ENCODE measurements at places on chromosomes 4 and X.
A peak's percentile ranks its signal among the peaks of the same experiment; 100 is the strongest.

DNA sequence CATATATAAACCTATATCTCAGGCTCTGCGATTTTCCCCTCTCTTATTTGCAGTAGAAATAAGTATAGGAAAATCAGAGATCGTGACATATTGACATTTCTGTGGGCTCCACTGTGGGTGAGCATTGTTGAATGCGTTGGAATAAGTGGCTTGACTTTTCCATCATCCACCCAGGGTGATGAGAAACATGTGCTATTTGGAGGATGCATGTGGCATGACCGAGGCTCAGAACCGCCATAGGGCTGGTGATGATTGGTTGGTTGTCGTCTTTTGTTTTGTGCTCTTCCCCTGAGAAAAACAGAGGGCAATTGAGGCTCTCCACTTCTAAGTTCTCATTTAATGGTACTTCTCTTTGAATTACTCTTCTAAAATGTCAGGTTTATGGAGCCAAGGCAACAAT is 140.1 kb downstream of the MXRA5 start:
- no peak for DNase-seq

DNA sequence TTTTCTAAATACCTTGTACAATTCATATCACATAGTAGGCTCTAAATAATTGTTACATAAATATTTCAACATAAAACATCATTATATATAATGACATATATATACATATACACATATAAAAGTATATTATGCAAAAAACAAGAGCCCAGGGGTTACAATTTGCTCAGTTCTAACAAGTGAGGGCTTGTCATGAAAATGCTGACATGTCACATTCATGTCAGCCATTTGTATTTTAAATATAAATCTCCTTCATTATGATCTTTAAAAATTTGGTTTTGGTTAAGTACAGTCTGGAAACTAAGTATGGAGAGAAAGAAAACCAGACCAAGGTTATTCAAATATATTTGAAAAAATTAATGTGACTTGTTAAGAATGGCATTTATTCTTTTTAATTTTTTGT is 2745.4 kb downstream of the PCDH7 start:
- DNase-seq: no peak

GRCh38 chrX:69759921-69760625 is 144.2 kb downstream of the EDA start:
- no peak for DNase-seq

GRCh38 chrX:103187953-103188475 is 26.9 kb upstream of the BEX4 start:
- peak; percentile 2 for DNase-seq

DNA sequence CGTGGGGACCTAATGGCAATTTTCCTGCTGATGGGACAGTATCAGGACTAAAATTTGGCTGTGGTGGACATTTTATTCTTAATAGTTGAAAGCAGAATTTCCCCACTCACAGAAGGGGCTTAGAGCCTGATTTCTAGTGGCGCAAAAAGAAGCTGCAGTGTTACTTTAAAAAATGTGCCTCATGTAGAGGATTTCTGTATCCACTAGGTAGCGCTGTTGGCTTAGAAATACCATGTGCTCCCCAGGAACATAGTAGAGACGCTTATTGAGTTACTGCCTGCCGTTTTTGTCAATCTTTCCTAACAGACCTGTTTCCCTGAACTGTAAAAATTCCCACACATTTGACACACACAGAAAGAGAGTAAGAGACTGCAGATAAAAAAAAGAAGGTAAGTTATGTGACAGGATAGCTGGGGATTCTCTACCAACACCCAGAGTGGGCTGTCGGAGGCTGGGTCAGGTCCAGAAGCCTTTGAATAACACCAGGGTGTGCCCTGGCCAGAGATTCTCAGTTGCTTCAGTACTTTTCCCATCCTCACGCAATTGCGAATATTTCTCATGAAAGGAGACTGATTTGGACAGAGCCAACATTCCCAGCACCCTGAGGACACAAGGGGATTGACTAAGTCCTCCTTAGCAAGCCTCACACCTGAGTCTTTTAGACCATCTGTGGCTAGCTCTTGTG is 88.4 kb downstream of the ZXDA start:
- DNase-seq: peak; percentile 16

- no peak for DNase-seq
Observed at GRCh38 chr4:89599026-89599425, 237.9 kb downstream of the SNCA start.

DNA sequence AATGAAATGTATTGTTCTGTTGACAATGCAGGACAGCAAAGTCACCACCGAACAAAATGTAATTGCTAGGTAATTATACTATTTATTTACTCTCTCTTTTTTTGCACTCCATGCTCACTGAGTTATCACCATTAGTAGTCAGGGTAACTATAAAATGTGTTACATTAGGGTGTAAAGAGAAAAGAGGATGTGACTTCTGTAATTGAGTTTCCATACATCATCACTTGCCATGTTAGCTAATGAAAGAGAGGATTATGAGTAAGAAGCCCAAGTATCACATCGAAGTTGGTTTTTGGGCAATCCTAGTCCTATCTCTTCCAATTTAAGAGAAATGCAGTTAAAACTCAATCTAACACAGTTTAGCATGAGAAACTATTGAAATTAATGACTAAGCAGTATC is 7.6 kb downstream of the ZXDA start:
- no peak for DNase-seq

DNA sequence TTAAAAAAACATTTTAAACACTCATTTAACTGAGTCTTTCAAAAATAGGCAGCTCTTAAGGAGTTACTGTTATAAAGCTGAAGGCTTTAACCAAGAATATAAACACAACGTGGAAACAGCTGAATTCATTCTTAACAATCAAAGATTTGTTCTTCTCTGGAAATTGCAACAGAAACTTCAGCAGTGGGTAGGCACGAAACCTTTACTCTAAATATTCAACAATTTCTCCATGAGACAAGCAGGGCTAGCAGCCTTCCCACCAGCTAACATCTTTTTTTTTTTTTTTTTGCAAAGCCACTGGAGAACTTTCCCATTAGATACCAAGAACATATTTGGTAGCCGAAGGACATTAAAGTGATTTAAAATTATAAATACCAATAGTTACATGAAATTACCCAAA is 78.2 kb upstream of the PRSS48 start:
- no peak for DNase-seq

DNA sequence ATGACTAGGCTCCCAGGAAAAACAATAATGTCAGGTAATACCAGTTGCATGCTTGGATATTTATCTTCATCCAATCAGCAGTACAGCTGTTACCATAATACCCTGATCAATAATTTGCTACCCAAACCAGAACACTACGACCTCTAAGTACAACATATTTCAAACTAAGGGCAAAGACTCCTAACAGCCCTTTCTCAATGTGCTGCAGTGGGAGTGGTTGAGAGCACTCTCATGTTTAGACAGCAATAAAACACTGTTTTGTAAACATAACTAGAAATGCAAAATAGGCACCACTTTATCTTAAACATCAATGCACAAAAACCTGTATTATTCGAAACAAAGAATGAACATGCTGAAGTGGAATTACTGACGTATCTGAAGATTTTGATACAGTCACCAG is 28.9 kb downstream of the PPARGC1A start:
- DNase-seq: no peak

- peak; percentile 16 for DNase-seq
Observed at GRCh38 chr4:141180991-141181761, 39.5 kb upstream of the ZNF330 start.

DNA sequence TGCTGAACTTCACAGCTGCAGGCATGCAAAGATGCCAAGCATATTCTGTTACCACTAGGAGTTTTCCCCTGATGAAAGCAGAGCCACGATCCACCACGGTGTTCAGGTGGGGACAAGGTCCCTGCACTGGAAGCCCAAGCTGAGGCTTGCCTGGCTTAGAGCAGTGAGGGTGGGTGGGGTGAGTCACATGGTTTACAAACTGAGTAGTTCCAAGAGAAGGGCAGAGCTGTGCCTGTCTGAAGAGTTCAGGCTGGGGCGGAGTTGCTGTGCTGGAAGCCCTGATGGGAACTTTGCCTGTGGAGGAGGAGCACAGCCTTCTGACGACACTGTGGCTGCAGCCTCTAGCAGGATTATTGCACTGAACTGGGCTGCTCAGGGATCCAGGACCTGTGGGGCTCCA is 45.5 kb downstream of the FAM9B start:
- peak; percentile 23 for DNase-seq

GRCh38 chrX:13761606-13762414 is 27.3 kb downstream of the OFD1 start:
- no peak for DNase-seq

GRCh38 chr4:74412225-74412624 is 32.7 kb upstream of the AREG start:
- no peak for DNase-seq

- no peak for DNase-seq
Observed at GRCh38 chrX:152343306-152343705, 107.8 kb downstream of the GABRA3 start.

GRCh38 chr4:24863799-24864198 is 49.0 kb downstream of the CCDC149 start:
- no peak for DNase-seq

GRCh38 chr4:110618581-110619462 is 4.1 kb downstream of the PITX2 start:
- no peak for DNase-seq

DNA sequence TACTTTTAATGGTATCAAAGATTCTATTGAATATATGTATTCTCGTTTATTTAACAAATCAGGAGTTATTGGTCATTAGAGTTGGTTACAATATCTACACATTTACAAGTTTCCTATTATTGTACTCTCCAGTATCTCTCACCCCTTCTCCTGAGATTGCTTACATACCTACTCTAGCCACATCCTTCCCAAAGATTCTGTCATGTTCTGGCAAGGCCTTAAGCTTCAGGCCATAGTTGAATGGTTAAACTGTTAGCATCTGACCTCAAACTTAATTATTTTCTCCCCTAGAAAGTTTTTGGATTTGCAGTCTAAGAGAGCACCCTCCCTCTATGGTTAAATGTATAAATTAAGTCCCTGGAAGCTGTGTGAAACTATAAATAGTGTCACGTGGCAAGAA is 784.2 kb downstream of the GLUD2 start:
- peak; percentile 58 for DNase-seq

DNA sequence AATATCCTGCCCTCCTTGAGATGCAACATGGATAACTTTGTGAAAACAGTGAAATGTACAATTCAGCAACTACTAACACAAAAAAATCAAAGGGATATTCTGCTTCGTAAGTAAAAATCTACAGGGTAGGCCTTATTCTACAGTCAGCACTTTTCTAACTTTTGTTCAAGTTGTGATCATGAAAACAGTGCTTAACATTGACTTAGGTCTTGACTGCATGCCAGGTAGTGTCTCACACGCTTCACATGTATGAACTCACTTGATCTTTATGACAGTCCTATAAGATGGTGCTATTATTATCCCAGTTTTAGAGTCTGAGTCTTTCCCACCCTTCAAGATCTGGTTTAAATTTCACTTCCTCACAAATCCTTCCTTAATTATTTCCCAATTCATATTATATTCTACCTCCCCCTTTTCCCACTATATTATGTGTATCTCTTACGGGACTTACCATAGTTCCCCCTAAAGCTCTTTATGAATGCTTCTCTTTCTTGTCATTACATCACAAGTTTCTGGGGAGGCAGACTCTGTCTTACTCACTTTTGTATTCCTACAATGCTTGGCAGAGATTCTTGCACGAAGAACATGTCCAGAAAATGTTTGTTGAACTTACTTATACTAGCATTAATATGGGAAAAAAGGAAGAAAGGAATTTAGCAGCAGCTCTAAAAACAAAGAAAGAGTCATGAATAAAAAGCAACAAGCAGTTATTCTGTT is 179.8 kb downstream of the SCFD2 start:
- peak; percentile 70 for DNase-seq

- DNase-seq: peak; percentile 94
Observed at GRCh38 chr4:26992657-26993361, 132.2 kb downstream of the STIM2 start.

GRCh38 chrX:38175139-38175538 is 45.5 kb downstream of the SRPX start:
- DNase-seq: peak; percentile 16

GRCh38 chr4:126853715-126854114 is 779.0 kb upstream of the INTU start:
- no peak for DNase-seq

DNA sequence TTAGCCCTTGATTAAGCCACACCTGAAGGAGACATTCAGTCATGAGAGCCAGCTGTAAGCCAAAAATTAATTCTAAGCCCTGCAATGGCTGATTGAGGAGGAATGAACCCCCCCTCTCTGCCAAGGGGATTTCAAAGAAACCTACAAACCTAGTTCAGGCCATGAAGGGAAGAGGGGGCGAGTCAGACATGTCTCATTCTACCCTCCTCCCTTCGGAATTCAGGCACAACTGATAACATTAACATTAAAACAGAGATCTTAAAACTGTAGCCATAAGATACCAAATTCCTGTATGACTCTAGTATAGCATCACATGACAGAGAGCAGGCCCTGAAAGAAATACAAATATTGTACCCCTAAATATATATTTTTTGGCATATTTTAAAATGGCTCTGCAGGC is 40.4 kb upstream of the AFAP1 start:
- peak; percentile 40 for DNase-seq

DNA sequence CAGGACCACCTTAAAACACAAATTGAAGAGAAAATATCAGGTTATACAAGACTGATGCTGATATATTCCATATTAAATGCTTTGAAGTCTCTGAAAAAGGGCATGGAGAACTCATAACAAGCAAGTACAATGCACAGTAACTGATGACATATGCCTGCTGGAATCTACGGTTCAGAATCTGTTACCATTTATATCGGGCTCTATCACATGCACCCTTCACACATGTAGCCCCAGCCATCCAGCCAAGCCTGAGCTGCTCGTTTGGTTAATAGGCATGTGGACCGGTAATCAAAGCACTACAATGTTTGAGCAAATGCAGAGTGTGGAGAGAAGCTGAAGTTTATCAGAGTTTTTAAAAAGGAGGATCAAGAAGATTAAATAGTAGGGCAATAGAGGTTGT is 11.8 kb downstream of the COMMD8 start:
- no peak for DNase-seq

- DNase-seq: no peak
Observed at GRCh38 chr4:73166212-73166611, 92.4 kb downstream of the ANKRD17 start.
